ENCODE measurements at places on chromosomes 7 and 10. TPM values are rescaled to one million over a fixed set of nuclear protein-coding genes. Genes with fewer than 3 reads are reported as not detected.

DNA sequence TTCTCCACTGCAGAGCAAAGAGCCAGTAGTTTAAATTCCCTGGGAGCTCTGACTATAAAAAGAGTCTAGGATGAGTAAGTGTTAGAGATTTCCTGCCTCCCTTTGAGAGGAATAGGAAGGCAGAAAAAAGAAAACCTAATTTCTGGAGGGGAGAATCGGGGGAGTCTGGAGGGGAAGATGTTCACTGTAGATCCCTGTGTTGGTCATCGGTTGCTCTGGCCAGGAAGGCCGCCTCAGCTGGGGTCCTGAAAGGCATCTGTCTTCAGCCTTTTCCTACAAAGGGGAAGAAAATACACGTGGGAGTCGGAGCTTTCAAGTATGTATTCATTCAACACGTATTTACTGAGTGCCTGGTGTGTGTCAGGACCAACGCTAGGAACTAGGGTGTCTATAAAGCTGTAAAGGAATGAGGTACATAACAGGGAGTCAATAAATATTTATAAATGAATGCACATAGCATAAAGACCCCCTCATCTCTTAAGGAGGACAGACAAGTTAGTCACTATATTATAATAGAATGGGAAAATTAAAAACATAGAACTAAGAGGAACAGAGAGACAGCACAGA lies 101.1 kb downstream of the ICA1 start:
- no peak for DNase-seq

DNA sequence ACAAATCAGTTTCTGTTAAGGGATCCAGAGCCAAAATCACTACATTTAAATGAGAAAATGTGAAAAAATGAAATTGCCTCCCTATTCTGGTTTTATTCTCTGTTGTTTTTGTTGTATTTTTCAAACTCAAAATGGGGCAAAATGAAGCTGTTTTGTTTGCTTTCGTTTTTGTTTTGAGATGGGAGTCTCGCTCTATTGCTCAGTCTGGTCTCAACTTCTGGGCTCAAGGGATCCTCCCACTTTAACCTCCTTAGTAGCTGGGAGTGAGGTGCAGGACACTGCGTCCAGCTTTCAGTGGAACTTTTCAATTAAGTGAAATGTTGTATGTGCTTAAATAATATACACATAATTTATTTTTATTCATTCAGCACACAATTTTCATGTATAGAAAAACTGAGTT lies 205.0 kb downstream of the SORCS1 start:
- no peak for DNase-seq

- no peak for DNase-seq
Observed at GRCh38 chr10:10418387-10418786, 599.3 kb upstream of the CELF2 start.

DNA sequence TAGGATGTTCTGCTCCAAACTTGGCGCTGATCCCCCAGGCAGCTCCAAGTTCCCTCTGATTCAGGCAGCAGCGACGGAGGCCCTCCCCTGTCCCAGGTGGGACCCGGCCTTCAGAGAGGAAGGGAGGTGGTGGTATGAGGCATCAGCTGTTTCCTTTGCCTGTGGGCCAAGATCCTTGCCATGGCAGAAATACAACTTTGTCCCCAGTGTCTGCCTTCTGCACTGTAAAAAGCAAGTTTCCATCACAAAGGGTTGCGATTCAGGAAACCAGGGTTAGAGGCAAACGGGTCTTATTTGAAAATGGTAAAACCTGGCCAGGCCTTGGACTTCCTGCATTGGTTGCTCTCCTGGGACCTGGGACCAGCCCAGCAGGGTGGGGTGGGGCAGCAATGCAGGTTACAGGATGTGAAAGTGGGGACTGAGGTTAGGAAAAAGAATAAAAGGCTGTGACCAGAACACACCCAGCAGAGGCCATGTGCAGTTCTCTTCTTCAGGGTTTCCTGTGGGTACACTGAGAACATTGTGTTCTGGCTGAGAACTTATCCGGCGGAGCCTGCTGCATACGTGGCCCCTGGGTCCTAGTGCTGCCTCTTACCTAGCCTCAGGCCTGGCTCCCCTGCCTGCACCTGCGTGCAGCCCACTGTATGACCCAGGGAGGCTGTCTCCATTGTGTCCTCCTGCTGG lies 25.1 kb upstream of the DDIT4 start:
- DNase-seq, result peak; percentile 89

- no peak for DNase-seq
Observed at GRCh38 chr7:87003872-87004798, 55.3 kb downstream of the ELAPOR2 start.

C10orf105 gene
- total RNA-seq, result not detected

PTN gene
- total RNA-seq, result 9.6 TPM
